Activated T-cell treated with anti-CD3 and anti-CD28 coated beads, Interleukin-2, amount 50 U/mL, for 72 hours (primary cell): ENCODE measurements at places on chromosomes 2 and 18. TPM values are rescaled to one million over a fixed set of nuclear protein-coding genes. Genes with fewer than 3 reads are reported as not detected.

- no peak for DNase-seq
Observed at GRCh38 chr2:190641469-190641868, 7.4 kb upstream of the NAB1 start.

DNA sequence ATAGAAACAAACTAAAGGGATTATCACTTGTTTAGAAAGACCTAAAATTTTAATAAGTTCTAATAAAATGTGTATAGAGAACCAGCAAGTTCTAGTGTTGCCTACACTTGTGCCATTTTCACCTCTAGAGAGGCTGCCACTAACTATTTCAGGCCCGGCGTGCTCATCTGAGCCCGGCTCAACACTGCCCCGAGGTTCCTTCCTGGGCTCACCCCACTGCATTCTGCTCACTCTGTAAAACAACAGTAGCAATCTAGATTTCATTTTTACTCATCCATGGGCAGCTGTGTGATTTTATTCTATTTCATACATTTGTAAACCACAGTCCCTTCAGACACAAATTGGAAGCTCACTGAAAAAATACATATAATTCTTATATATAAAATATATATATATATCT lies 253.2 kb downstream of the L3MBTL4 start:
- DNase-seq: no peak

DNA sequence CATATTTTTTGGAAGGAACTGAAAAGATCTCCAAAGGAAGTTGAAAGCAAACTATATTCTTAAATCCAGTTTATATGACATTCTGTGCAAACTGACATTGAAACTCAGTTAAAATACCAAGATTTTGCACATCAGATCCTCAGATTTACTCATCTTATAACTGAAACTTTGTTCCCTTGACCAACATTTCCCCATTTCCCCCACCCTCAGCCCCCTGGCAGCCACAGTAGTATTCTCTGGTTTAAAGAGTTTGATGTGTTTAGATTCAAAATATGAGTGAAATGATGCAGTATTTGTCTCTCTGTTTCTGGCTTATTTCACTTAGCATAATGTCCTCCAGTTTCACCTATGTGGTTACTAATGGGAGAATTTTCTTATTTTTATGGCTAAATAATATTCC lies 99.2 kb upstream of the ITGA4 start:
- DNase-seq: peak; percentile 24

GRCh38 chr2:129443235-129443864 lies 536.1 kb upstream of the RAB6C start:
- DNase-seq: no peak

The GYPC gene
- total RNA-seq: 148 TPM

GRCh38 chr2:74768401-74768914 lies 65.5 kb upstream of the HK2 start:
- no peak for DNase-seq

The IL36B gene
- not detected for total RNA-seq

DNA sequence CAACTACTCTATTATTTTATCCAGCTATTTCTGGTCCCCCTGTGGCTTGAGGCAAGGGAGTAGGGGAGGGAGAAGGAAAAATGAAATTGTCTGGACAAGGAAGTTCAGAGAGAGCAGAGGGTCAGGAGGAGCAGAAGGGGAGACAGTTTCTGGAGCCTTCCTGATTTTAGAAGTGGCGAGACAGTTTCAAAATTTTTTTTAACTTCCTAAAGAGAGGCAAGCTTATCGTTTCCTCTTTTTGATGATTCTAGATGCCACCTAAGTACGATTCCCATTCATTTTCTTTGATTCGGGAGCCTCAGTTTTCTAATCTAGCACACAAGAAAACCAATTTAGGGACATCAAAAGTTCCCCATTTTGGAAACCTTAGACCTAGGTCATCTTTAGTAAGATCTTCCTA lies 96.9 kb upstream of the B3GNT2 start:
- no peak for DNase-seq

- no peak for DNase-seq
Observed at GRCh38 chr2:71830497-71831192, 317.0 kb downstream of the CYP26B1 start.

GRCh38 chr2:136127356-136127755 lies 9.4 kb upstream of the CXCR4 start:
- no peak for DNase-seq

The AMER3 gene
- not detected for total RNA-seq

DNA sequence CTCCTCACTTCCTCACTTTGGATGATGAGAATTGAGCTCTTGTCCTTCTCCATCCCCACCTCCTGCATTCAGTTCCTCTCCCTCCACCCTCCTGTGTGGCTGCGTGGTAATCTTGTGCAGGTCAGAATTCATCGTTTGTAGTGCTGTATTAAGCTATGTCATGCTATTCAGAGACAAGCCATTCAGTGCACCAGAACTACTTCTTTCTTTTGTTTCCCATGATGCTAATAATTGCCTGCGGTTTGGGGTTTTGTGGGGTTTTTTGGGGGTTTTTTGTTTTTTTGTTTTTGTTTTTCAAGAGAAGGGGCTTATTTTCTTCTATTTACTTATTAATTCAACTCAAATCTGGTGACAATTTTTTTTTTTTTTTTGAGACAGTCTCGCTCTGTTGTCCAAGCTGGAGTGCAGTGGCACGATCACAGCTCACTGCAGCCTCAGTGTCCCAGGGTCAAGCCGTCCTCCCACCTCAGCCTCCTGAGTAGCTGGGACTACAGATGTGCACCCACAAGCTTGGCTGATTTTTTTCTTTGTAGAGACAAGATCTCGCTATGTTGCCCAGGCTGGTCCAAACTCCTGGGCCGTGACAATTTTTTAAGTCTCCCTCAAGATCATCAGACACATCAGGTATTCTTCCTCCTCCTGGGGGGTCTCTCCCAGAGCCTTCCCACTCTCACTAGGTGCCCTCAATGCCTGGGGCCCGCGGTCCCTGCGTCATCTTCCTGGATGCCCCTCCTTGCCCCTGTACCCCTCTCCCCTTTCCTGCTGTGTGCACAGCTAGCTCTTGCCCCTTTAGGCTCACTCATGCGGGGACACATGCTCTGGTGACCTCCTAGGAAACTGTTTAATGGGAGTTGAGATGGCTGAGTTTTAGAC lies 37.8 kb downstream of the MAL start:
- no peak for DNase-seq

DNA sequence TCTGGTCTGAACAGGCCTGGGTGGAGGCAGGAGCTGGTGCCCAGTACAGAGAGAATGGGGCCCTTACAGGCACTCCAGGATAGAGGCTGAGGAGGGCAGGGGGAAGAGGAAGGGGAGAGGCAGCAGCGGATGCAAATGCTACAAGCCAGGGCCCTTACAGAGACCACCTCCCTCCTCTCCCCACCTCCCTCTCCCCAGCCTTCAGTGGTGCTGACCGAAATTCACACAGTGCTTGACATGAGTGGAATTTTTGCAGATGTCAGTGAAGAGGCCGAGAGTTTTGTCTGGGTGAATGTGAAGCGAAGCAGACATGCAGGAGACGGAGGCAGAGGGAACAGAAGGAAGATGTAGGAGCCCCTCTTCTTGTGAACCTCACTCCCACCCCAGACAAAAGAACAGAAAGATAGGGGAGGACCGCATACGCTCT lies 31.9 kb downstream of the CIB4 start:
- no peak for DNase-seq

DNA sequence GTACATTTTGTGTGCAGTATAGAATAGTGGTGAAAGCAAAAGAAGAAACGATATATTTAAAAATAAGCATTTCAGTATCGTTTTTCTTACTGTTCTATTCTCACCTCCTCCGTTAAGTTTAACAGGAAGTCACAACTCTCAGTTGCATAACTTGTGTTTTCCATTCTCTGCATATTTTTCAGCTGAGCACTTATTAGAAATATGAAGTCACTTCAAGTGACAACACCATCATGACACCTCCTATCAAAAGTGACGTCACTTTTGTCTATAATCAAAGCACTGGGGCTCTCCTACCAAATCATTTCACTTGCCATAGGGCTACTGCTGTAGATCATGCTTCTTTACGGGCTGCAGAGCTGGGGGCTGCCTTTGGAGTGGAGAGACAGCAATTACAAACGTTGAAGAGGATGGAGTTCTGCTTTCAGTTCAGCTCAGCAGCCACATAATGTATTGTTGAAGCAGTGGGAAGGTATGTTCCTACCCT lies 36.3 kb downstream of the STAT4 start:
- peak; percentile 36 for DNase-seq

DNA sequence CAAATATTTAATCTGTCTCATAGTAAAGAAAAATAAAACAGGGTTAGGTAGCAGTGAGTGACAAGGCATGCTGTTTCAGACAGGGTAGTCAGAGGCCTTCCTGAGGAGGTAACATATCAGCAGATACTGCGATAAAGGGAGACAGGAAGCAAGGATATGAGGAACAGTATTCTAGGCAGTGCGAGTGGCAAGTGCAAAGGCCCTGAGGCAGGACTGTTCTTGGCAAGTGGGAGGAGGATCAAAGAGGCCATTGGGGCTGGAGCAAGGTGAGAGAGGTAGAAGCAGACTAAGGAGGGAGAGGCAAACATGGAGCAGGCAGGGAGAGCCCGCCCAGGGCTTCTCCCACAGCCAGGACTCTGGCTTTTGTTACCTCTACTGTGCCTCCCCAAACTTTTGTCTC lies 33.6 kb downstream of the GAD1 start:
- DNase-seq: no peak

- DNase-seq: no peak
Observed at GRCh38 chr18:22200611-22201225, 31.3 kb downstream of the GATA6 start.

- no peak for DNase-seq
Observed at GRCh38 chr2:121662656-121663055, 13.4 kb upstream of the CLASP1 start.

The ZSWIM2 gene
- not detected for total RNA-seq

DNA sequence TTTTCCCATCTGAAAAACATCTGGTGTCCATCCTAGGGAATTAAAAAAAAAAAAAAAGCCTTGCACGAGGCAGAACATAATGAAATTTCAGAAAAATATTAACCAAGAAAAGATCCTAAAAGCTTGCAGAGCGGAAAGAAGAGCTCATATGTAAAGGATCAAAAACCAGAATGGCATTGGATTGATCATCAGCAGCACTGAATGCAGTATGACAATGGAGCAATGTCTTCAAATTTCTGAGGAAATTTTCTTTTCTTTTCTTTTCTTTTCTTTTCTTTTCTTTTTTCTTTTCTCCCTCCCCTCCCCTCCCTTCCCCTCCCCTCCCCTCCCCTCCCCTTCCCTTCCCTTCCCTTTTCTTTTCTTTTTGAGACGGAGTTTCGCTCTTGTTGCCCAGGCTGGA lies 21.3 kb upstream of the FAM117B start:
- DNase-seq: no peak

The ELOA2 gene
- not detected for total RNA-seq

DNA sequence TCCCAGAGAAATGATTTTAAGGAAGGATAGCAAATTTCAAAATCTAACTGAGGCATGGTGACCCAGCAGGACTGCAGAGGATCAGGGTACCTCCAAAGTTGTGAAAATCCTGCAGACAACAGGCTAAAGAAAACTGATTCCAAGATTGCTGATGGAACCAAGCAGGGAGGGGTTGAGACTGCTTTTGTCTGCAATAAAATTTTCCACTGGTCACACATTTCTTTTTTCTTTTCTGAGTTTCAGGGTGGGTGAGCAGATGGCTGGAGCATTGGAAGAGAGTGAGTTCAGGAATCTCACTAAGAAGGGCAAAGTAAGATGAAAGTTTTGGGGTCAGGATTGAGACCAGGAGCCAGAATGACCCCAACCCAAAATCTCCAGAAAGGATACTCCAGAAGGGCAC lies 321.0 kb downstream of the TNS1 start:
- no peak for DNase-seq

The ITGA4 gene
- 47.3 TPM for total RNA-seq

GRCh38 chr18:46830633-46831032 lies 73.8 kb upstream of the ST8SIA5 start:
- no peak for DNase-seq

DNA sequence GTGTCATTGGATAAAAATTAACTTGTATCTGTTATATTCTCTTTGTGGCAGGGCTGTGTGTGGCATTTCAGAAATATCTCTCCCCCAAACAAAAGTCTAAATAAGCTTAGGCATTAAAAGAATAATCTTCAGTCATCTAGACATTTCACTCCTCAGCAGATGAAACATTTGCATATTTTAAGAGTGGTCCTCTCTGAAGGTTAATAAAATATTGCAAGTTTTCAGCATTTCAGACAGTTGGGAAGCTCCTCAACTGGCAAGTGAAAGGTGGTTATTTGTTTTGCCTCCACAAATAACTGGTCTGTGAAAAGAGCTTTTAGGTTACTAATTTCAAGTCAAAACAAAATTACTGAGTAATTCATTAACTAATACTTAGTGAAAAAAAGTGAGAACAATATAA lies 462.6 kb downstream of the EPHA4 start:
- no peak for DNase-seq

DNA sequence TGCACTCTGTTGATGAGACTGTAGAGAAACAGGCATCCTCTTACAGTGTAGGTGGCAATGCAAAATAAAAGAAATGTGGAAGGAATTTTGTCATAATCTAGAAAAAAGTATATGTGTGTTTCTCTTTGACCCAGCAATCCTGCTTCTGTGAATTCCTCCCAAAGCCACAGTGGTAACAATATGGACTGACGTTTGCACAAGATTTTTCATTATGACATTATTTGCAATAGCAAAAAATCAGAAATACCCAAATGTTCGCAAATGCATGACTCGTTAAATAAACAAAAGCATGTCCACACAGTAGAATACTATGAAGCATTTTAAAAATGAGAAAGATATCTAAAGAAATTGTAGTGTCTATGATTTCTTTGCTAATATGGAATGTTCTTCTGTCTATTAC lies 255.2 kb upstream of the NRP2 start:
- DNase-seq: no peak

GRCh38 chr18:76494231-76495005 lies 624 bp downstream of the ZNF516 start:
- DNase-seq: peak; percentile 4

DNA sequence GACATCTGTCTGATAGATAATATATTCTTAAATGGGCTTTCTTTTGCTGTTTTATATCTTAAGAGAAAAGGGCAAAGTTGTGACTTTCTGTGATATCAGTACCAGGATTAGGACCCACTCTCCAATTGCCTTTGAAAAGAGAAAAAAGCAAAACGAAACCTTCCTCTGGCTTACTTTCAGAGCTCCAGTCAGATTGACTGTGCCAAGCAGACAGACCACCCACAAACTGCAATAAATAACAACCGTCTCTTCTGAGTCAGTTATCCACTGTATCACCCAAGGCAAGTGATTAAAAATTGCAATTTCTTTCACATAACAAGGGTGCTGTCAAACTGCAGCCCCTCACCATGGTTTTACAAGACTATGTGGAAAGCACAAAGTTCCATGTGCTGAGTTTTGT lies 230.5 kb upstream of the SETBP1 start:
- no peak for DNase-seq

GRCh38 chr2:97714084-97714949 lies 941 bp downstream of the ZAP70 start:
- peak; percentile 38 for DNase-seq

The OTOS gene
- not detected for total RNA-seq

- DNase-seq: peak; percentile 39
Observed at GRCh38 chr2:42917425-42917927, 125.1 kb upstream of the HAAO start.

- DNase-seq: no peak
Observed at GRCh38 chr2:158729451-158729850, 65.7 kb upstream of the DAPL1 start.

GRCh38 chr2:98545591-98545990 lies 62.7 kb downstream of the COA5 start:
- DNase-seq: no peak

The KCNK3 gene
- not detected for total RNA-seq
